ENCODE measurements at places on chromosomes 3 and 15.

- no peak for DNase-seq
Measured at GRCh38 chr3:30629746-30630145, 23.3 kb downstream of the TGFBR2 start.

- DNase-seq: no peak
Measured at GRCh38 chr3:8336456-8336855, 165.2 kb upstream of the LMCD1 start.

DNA sequence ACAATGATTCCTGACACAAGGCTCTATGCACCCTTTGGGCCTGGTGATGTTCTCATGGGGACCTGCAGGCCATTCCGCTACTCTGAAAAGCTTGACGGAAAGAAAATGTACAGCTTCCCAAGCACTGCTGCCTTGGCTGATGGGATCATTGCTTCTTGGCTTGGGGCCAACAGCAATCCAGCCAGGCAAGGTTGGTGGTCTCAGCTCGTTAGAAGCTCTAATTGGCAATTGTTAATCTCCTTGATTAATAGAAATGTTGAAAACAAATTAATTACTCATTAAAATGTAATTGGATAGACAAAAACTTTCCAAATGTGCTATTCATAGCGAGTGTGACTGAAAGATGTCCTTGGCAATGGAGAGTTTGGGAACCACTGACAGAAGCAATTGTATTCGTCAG, 16.3 kb upstream of the MYZAP start:
- DNase-seq: no peak

DNA sequence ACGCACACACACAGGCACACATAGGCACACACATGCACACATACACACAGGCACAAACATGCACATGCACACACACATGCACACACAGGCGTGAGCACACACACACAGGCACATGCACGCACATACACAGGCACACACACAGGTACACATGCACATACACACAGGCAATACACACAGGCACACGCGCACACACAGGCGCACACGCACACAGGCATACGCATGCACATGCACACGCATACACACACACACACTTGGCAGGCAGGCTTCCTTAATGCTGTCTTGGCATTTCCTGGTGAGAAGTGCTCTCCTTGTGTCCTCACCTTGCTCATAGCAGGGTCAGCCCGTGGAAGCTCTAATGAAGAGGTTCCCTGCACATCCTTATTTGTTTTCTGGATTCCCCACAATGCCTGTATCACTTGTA, 8.4 kb upstream of the SLCO2A1 start:
- DNase-seq: no peak

GRCh38 chr15:101167753-101168462, 83.9 kb downstream of the CHSY1 start:
- DNase-seq: peak; percentile 48

DNA sequence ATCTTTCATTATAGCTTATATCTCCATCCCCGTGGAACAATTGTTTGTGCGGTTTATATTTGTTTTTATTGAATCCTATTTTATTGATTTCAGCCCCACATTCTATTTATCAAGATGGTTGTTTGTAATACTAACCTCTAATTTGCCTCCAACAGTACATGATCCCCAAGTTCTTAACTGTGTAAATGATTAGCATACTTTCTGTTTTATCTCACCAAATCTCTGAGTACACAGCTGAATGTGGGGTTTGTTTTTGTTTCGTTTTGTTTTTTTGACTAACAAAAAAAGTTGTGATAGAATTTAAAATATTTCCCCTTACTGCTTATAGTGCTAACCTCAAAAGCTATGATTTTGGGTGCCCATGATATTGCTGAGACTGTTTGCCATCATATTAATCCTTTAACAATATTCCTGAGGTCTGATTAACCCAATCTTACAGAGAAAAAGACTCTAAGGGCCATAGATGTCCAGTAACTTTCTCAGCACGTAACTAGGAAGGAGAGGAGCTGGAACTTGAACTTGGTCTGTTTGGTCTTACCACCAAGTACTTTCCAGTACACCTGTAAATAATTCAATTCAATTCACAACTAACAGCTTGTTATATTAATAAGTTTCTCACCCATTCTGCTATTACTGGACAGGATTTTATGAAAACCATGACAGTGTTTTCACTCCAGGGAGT, 789.8 kb downstream of the TUSC7 start:
- DNase-seq: no peak

DNA sequence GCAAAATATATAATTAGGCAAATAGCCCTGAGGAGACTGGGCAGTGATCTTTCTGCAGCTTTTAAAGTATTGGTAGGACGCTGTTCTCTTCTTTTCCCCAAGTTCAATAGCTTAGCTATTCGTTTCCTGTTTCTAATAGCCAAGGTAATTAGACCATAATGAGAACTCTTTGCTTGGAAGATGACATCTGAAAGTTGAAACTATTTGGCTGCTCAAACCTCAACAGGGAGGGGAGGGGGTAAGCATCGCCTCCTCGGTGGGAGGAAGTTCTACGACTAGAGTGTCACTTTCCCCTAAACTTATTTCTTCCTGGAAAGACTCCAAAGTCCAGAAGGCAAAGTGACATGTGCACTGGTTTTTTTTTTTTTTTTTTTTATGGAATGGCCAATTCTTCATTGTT, 22.8 kb upstream of the ALDH1A3 start:
- DNase-seq: no peak
